ENCODE measurements at places on chromosomes 5 and 9.

DNA sequence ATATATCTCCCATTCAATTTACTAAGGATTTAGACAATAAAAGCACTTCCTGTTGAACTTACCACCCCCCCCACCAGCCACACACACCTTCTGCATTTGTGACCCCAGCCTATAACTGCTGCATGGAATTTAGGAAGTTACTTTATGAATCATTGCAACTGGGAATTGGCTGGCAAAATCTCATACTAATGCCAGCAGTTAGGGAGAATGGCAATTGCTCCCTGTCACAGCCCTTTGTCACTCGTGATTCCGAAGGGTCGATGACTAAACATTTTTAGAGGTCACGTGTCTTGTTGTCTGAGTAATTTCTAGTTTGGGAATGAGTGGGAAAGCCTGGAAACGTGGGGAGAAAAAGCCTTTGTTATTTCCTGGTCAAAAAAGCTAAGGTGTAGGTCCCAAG is 46.6 kb upstream of the PCA3 start:
- DNase-seq: no peak

- no peak for DNase-seq
These were observed 54.6 kb upstream of the S1PR3 start for GRCh38 chr9:88936668-88937067.

- no peak for DNase-seq
These were observed 261.9 kb upstream of the NREP start for GRCh38 chr5:112018846-112019245.

GRCh38 chr5:3222924-3223323 is 372.7 kb upstream of the IRX1 start:
- no peak for DNase-seq

- DNase-seq: no peak
These were observed 60.1 kb upstream of the SPATA31C2 start for GRCh38 chr9:88198341-88198807.
